ENCODE measurements at places on chromosomes 7 and 10. TPM values are rescaled to one million over a fixed set of nuclear protein-coding genes. Genes with fewer than 3 reads are reported as not detected.

DNA sequence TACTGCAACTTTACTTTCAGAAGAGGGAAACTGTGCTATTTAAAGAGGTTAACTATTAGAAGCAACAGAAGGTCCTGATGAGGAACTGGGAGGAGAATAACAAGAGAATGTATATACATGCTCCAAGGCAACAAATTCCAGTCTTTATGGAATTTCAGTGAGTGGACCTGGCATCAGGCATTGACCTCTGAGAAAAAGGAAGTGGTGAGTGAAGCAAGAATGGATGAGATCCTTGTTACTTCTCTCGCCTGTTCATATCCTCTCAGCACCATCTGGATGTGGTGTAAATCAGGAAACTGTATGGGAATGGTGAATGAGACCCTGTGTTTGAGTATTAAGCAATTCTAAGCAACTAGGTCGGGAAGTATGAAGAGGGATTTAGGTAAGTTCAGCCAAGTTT, 30.3 kb upstream of the KBTBD2 start:
- no peak for DNase-seq

DNA sequence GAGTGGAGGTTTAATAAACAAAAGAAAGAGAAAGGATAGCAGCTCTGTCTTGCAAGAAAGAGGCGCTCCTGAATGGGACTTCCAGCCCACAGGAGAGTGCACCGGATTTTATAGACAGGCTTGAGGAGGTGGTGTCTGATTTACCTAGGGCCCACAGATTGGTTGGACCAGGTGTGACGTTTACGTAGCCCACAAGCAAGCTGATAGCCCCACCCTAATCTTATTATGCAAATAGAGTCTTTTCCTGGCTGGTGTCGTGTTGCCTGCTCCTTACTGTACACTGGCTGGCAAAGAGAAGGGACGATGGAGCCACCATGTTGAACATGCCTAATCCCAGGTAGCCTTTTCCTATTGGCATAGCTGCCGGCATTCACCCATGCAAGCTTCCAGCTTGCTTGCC, 319.7 kb upstream of the POM121L12 start:
- no peak for DNase-seq

DNA sequence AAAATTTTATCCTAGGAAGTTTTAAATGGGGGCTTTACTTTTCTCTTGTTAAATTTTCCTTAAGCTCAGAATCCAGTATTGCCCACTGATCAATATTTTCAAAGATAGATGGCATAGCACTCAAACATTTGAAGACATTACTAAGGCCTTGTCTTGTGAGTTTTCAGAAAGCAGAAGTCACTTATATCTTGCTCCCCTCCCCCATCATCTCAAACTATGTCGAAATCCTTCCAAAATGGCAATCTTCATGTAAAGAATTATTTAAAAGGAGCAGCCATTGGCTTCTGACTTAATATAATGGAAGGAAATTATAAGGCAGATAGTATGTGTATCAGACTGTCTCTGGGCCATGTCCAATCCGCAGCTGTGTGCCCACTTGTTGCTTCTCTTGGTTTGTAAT, 553.5 kb upstream of the C7orf33 start:
- no peak for DNase-seq

- no peak for DNase-seq
Measured at GRCh38 chr7:66571568-66571967, 57.1 kb upstream of the KCTD7 start.

CREB5 gene
- total RNA-seq: 0.90 TPM

CSTF2T gene
- total RNA-seq: 22.2 TPM

CAV2 gene
- total RNA-seq: 15.0 TPM

TDRD1 gene
- not detected for total RNA-seq

STX1A gene
- total RNA-seq: 1.6 TPM

TFR2 gene
- not detected for total RNA-seq

UNCX gene
- not detected for total RNA-seq
